ENCODE measurements at places on chromosomes 4 and X.

- DNase-seq = no peak
Measured at GRCh38 chr4:83996254-83996653, 460.3 kb downstream of the GPAT3 start.

- DNase-seq = no peak
Measured at GRCh38 chr4:18938343-18939099, 917.0 kb upstream of the LCORL start.

DNA sequence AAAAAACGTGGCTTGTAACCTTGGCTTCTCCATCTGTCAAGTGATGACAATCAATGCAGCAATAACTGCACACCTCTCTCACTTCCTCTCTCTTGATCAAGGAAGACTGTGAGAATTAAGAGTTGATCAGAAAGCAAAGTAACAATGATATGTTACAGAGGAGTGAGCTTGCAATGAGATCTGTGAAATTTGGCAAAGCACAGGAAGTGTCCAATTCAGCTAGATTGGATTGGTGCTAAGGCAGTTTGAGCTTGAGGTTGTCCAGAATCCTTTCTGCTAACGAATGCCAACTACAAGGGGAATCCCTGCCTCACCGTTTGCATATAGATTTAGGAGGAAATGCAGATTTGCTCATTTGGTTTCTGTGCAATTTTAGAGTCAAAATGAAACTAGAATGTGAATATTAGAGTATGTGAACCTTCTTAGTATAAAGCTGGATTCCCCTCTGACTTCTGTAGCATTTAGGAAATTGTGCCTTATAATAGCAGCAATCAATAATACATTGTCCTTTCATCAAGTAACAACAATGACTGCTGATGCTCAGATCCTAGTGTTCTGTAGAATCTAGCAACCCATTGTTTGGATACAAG is 346.4 kb downstream of the PTTG2 start:
- no peak for DNase-seq

GRCh38 chr4:1766106-1767060 is 26.7 kb upstream of the FGFR3 start:
- no peak for DNase-seq

DNA sequence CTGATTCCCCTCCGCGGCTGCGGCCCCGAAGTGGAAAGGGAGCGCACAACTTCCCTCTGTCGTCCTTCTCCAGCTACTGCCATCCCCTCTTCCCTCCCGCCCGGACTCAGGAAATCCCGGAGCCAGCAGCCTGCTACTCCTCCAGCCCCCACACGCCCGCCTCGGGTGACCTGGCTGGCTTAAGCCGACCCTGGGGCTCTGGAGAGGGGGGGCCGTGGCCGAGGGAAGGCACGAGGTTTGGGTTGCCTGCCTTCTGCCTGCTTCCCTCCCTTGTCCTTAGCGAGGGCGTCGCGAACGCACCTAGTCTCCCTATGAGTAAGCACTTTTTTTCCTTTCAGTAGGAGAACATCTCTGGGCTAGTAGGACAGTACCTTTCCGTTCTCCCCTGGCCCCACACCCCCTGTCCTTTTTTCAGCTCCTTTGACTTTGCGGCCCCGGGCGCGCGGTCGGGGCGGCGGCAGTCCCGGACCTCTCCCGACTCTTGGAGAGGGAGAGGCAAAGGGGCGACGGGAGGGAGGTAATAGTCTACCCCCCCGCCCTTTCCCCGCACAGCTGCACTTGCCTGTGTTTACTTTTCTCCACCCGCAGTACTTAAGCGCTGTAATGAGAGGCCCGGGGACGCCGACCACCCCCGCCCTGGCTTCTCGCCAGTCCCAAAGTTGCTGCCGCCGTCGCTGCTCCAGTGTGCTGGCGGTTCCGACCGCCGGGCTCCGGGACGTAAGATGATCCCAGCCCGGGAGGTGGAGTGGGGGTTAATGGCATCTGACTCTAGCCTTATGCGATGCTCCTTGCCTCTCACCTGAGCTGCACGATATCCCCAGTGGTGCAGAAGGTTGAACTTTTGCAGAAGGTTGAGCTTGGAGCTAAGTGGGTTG is 868 bp downstream of the PLS3 start:
- peak; percentile 56 for DNase-seq

GRCh38 chr4:20901851-20902250 is 201.6 kb downstream of the PACRGL start:
- no peak for DNase-seq

- no peak for DNase-seq
Measured at GRCh38 chrX:37820646-37821045, 26.7 kb downstream of the DYNLT3 start.

GRCh38 chr4:180398564-180398963 is 1844.6 kb upstream of the TENM3 start:
- DNase-seq = no peak

GRCh38 chr4:94489098-94489497 is 37.4 kb downstream of the PDLIM5 start:
- no peak for DNase-seq

DNA sequence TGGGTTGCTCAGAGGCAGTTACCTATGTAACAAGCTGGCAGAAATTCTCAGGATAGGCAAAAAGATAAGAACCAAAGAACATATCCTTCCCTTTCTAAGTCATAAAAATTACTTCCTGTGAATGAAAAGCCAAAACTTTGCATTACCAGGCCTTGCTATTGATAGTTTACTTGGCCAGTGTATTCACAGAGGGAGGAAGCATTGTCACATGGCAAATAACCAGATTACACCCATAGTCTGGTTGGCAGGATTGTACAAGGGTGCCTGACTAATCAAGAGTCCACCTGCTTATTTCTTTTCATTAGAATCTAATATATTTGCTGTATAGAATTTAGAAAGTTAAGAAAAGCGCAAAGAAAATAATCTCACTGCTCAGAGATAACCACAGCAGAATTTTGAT is 14.1 kb downstream of the XIAP start:
- no peak for DNase-seq

DNA sequence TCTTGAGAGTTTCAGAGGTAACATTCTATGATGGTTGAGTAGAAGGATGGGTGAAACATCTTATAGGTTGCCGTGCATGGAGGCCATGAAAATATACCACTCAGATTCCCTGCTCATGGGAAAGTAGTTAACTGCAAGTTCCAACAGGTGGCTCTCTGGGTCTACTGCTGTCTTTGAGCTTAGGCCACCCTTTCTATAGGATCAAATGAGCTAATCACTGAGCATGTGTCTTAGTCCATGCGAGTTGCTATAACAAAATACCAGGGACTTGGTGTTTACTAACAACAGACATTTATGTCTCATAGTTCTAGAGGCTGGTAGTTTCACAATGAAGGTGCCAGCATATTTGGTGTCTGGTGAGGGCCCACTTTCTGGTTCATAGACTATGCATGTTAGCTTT is 144.8 kb upstream of the UNC5C start:
- no peak for DNase-seq

GRCh38 chrX:135408794-135409193 is 12.9 kb upstream of the SMIM10L2A start:
- DNase-seq = no peak

DNA sequence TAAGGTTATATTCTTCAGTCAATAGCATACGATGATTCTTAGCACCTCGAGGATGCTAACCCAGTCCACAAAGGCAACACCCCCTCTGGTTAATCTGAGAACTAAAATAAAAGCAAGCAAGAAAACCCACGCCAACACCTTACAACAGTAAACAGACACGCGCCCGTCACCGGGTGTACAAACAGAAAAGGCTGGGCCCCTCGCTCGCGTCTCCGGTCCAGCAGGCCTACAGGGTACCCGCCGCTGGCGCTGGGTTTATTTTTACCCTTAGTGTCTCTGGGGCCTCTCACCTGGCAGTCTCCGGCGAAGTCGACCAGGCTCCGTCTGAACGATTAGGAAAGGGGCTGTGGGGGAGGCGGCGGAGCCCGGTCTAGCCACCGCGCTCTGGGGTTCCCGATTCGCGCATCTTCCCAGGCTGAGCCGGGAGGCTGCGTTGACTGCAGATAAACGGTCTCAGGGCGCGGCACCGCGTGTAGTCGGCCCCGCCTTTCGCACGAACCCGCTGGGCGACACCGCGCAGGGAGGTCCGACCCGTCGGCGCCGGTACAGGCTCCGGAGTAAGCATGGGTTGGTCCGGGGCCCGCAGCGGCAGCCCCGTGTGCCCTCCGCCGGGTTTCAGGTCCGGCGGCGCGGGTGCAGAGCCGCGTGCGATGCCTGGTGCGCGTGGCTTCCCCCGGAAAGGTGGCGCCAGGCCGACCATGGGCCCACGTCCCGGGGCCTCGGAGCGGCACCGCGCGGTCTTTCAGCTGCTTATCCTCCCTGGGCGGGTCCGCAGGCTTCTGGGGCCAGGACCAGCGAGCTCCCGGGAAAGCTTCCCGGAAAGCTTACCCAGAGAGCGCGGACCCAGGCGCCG is 441 bp downstream of the SLC9B2 start:
- peak; percentile 84 for DNase-seq

GRCh38 chrX:133726642-133727041 is 258.8 kb downstream of the GPC3 start:
- no peak for DNase-seq

DNA sequence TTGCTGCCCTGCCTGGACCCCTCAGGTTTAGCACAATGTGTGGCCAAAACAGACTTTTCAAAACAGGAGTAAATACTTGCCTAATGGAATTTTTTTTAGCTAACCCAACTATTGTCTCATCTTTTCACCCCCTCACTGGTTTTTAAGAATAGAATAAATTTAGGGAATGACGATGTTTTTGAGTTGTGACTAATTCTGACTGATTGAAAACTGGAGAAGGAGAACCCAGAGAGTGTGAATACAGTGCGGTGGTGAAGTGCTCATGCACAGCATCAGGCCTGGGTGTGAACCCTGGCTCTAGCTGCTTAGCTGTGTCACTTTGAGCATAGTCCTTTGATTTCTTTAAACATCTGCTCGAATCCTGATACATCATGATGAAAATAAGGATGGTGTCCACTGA is 10.5 kb downstream of the ANTXR2 start:
- DNase-seq = no peak

- no peak for DNase-seq
Measured at GRCh38 chrX:118062817-118063615, 53.6 kb downstream of the KLHL13 start.

- DNase-seq = no peak
Measured at GRCh38 chr4:7344636-7345155, 90.0 kb downstream of the PSAPL1 start.

GRCh38 chr4:45668128-45668527 is 455.7 kb downstream of the GABRG1 start:
- no peak for DNase-seq

- DNase-seq = peak; percentile 17
Measured at GRCh38 chrX:145405012-145405411, 157.7 kb downstream of the SPANXN1 start.

GRCh38 chr4:26032142-26032541 is 118.1 kb downstream of the SMIM20 start:
- DNase-seq = no peak

- DNase-seq = no peak
Measured at GRCh38 chr4:73822812-73823504, 13.5 kb upstream of the CXCL6 start.

- DNase-seq = no peak
Measured at GRCh38 chr4:123876671-123877101, 480.1 kb downstream of the SPRY1 start.

GRCh38 chrX:155113097-155113496 is 41.8 kb downstream of the BRCC3 start:
- no peak for DNase-seq

Data from right hindlimb (tissue), 1 donor.